ENCODE measurements at places on chromosomes 2 and 18.
A peak's percentile ranks its signal among the peaks of the same experiment; 100 is the strongest.

DNA sequence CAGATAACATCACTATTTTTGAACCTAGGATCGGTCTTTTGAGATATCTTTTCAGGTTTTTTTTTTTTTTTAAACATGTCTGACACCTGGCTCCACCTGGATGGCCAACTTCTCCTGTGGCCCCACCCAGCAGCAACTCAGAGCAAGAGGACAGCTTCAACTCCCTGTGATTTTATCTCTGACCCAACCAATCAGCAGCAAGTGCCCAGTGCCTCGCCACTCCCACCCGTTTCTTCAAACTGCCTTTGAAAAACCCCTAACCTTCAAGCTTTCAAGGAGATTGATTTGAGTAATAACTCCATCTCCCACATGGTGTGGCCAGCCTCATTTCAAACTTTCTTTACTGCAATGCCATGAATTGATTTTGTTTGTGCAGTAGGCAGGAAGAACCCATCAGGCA, 19.0 kb downstream of the MYO3B start:
- no peak overlapping the region for H3K4me3 ChIP-seq
- no peaks in the 10 kb centered on the region for H3K36me3 ChIP-seq
- H3K4me1 ChIP-seq, result no peaks in the 10 kb centered on the region
- H3K27ac ChIP-seq, result no peak overlapping the region
- peaks cover 8% of the 10 kb centered on the region for H3K27me3 ChIP-seq

GRCh38 chr2:191202881-191203397, 42.3 kb upstream of the MYO1B start:
- no peaks in the 10 kb centered on the region for H3K36me3 ChIP-seq
- DNase-seq, result no peak
- H3K27me3 ChIP-seq, result peaks cover 5% of the 10 kb centered on the region
- H3K27ac ChIP-seq, result no peak overlapping the region
- H3K4me1 ChIP-seq, result peaks cover 8% of the 10 kb centered on the region

- peak overlapping the region; percentile 87 for H3K27ac ChIP-seq
- peak overlapping the region; percentile 74 for H3K4me3 ChIP-seq
- H3K4me1 ChIP-seq, result peaks cover 31% of the 10 kb centered on the region
- DNase-seq, result peak; percentile 23
- no peaks in the 10 kb centered on the region for H3K36me3 ChIP-seq
These were observed 27.4 kb upstream of the CATIP start for GRCh38 chr2:218329027-218329825.

GRCh38 chr2:111983478-111984212, 71.4 kb upstream of the TMEM87B start:
- H3K4me3 ChIP-seq, result no peak overlapping the region
- no peak for DNase-seq
- peaks cover 5% of the 10 kb centered on the region for H3K27me3 ChIP-seq
- no peak overlapping the region for H3K27ac ChIP-seq

DNA sequence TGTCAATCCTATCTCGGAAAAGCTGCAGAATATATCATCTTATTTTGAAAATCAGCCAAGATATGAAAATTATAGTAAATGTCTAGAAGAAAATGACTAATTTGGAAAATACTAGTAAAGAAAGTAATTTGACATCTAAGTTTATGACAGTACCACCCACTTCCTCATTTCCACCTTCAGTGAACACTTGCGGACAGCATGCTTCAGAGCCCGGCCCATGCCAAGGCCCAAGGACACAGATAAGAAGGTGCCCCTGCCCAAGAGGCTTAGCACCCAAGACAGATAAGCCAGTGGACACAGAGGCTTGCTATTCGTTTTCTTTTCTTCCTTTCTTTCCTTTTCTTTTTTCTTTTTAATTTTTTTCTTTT, 4.8 kb upstream of the KCNG2 start:
- no peak overlapping the region for H3K27ac ChIP-seq
- H3K27me3 ChIP-seq, result peaks cover 37% of the 10 kb centered on the region
- H3K4me3 ChIP-seq, result no peak overlapping the region
- peaks cover 29% of the 10 kb centered on the region for H3K4me1 ChIP-seq
- peaks cover 4% of the 10 kb centered on the region for H3K36me3 ChIP-seq
- no peak for DNase-seq

DNA sequence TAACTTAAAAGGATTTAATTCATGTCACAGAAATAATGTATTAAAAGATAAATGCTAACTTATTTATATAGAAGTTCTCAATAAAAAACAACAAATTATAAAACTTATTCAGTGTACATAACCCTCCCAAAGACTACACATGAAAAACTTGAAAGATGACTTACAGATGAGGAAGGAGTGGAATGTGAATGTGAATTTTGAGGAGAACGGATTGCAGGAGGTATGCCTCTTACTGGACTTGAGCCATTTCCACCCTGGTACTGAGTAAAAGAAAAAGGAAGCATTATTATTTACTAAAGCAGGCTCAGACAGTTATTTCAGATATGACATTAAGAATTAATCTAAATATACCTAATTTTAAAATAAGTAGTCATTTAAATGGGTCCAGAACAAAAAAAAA, 104.4 kb downstream of the TLK1 start:
- H3K36me3 ChIP-seq, result peaks cover 36% of the 10 kb centered on the region
- no peak overlapping the region for H3K4me3 ChIP-seq
- no peak for DNase-seq

DNA sequence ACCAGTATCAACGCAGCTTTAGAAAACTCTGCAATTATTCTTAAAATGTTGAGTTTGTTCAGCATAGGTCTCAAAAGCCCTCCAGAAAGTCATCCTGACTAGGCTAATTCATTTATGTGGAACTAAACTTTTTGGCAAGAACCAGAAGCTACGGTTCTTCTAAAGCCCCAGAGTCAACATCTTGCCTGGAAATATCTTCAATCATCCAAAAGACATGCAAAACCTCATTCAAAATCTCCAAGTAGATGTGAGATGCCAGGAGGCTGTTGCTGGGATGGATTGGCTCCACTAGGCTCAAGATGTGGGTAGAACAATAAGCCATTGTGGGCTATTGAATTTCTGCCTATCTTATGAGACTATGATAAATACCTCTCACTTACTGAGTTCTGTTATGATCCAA, 2.1 kb upstream of the SCG2 start:
- H3K4me1 ChIP-seq, result no peaks in the 10 kb centered on the region
- peaks cover 9% of the 10 kb centered on the region for H3K27me3 ChIP-seq
- H3K4me3 ChIP-seq, result no peak overlapping the region
- no peaks in the 10 kb centered on the region for H3K36me3 ChIP-seq
- no peak for DNase-seq
- H3K27ac ChIP-seq, result no peak overlapping the region

GRCh38 chr2:229474125-229474524, 203.0 kb upstream of the PID1 start:
- no peak overlapping the region for H3K27ac ChIP-seq
- no peaks in the 10 kb centered on the region for H3K36me3 ChIP-seq
- DNase-seq, result no peak
- H3K27me3 ChIP-seq, result peaks cover 10% of the 10 kb centered on the region
- H3K4me1 ChIP-seq, result no peaks in the 10 kb centered on the region
- no peak overlapping the region for H3K4me3 ChIP-seq

DNA sequence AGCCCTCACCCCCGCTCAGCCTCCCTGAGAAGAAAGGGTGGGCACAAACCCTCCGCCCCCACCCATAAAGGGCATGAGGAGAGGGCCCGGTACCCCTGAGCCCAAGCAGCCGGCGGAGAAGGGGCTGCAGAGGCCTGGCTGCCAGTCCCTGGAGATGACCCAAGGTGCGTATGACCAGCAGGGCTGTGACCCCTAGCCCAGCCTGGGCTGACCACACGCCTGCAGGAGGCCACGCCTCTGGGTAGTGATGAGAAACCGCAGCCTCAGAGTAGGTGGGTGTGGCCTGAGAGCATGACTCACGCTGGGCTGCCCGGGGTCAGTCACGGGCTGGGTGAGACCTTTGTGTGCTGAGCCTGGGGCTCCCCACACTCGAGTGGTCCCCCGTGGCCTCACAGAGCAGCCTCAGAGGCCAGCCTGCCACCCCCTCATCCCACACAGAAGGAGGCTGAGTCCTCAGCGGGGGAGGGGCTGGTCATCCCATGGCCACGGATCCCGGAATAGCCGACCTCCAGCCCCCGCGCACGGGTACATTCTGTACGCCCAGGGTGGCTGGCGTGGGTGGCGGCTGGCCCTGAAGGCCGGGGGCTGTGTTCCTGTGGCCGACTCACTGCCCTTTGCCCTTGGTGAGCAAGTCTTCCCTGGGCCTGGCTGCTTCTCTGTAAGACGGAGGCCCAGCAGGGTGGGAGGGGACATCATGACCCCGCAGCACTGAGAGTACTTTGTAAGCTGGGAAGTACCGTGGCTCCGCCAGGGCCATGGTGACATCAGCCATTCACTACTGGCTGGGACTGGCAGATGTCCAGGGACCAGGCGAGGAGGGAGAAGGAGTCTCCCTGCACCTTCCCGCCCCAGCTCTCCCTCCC, 110.8 kb upstream of the OTOS start:
- no peak overlapping the region for H3K27ac ChIP-seq
- no peak for DNase-seq

GRCh38 chr2:134144081-134144596, 109.7 kb upstream of the MGAT5 start:
- peak overlapping the region; percentile 85 for H3K27ac ChIP-seq
- peaks cover 18% of the 10 kb centered on the region for H3K36me3 ChIP-seq
- peaks cover 63% of the 10 kb centered on the region for H3K4me1 ChIP-seq
- DNase-seq, result no peak
- no peak overlapping the region for H3K4me3 ChIP-seq

GRCh38 chr2:75563591-75563990, 2.9 kb upstream of the EVA1A start:
- peaks cover 9% of the 10 kb centered on the region for H3K4me1 ChIP-seq
- no peak overlapping the region for H3K4me3 ChIP-seq
- H3K27me3 ChIP-seq, result peaks cover 23% of the 10 kb centered on the region
- no peak overlapping the region for H3K27ac ChIP-seq
- H3K36me3 ChIP-seq, result no peaks in the 10 kb centered on the region

- H3K27ac ChIP-seq, result no peak overlapping the region
- peak overlapping the region; percentile 65 for H3K4me3 ChIP-seq
- peaks cover 1% of the 10 kb centered on the region for H3K27me3 ChIP-seq
- DNase-seq, result peak; percentile 20
- H3K36me3 ChIP-seq, result no peaks in the 10 kb centered on the region
- H3K4me1 ChIP-seq, result peaks cover 10% of the 10 kb centered on the region
These were observed 92.1 kb downstream of the TMEM18 start for GRCh38 chr2:584863-585823.

DNA sequence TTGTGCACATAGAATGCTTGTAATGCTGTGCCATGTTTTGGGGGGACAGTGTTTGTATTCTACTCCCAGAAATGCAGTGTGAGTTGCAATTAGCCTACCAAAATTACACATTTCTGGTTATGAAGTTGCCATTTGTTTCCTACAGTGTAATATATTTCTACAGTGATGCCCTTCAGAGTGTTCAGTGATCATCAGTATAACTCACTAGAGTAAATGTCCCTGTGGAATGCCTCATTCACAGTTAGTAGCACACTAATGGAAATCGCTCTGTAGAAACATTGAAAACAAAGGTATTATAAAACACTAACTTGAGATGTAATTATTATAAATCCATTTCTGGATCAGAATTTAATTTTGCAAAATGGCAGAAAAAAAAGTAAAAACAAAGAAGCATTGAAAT, 498.7 kb downstream of the PTPRM start:
- no peak for DNase-seq
- H3K27ac ChIP-seq, result no peak overlapping the region
- H3K36me3 ChIP-seq, result no peaks in the 10 kb centered on the region
- H3K4me3 ChIP-seq, result no peak overlapping the region
- H3K4me1 ChIP-seq, result no peaks in the 10 kb centered on the region

- peaks cover 4% of the 10 kb centered on the region for H3K4me1 ChIP-seq
- no peaks in the 10 kb centered on the region for H3K36me3 ChIP-seq
- H3K27me3 ChIP-seq, result peaks cover 20% of the 10 kb centered on the region
- DNase-seq, result no peak
These were observed 92.9 kb downstream of the DYSF start for GRCh38 chr2:71546275-71546638.

GRCh38 chr2:150588506-150588870, 101.0 kb upstream of the RND3 start:
- H3K36me3 ChIP-seq, result no peaks in the 10 kb centered on the region
- DNase-seq, result no peak
- H3K4me1 ChIP-seq, result no peaks in the 10 kb centered on the region
- no peaks in the 10 kb centered on the region for H3K27me3 ChIP-seq
- no peak overlapping the region for H3K4me3 ChIP-seq

GRCh38 chr2:46352621-46353020, 55.4 kb downstream of the EPAS1 start:
- no peaks in the 10 kb centered on the region for H3K36me3 ChIP-seq
- H3K27me3 ChIP-seq, result peaks cover 12% of the 10 kb centered on the region
- no peak overlapping the region for H3K27ac ChIP-seq

DNA sequence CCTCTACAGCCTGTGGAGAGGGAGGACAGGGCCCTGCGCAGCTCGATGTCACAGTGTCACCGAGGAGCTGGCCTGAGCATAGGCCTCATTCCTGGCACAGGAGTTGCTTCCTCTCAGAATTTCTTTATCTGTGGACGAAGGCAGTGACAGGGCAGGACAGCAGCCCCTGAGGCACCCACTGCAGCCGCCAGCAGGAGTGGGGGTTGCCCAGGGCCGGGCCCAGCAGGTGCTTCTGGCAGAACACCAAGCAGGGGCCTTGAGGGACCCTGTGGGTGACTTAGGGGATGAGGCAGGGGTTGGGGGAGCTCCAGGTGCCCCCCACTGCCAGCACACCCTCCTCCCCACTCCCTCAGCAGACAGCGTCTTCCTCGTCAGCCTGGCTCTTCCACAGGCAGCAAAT, 290.0 kb downstream of the PHLPP1 start:
- no peaks in the 10 kb centered on the region for H3K36me3 ChIP-seq
- H3K27me3 ChIP-seq, result peaks cover 2% of the 10 kb centered on the region
- H3K4me1 ChIP-seq, result no peaks in the 10 kb centered on the region
- DNase-seq, result no peak
- H3K4me3 ChIP-seq, result no peak overlapping the region

DNA sequence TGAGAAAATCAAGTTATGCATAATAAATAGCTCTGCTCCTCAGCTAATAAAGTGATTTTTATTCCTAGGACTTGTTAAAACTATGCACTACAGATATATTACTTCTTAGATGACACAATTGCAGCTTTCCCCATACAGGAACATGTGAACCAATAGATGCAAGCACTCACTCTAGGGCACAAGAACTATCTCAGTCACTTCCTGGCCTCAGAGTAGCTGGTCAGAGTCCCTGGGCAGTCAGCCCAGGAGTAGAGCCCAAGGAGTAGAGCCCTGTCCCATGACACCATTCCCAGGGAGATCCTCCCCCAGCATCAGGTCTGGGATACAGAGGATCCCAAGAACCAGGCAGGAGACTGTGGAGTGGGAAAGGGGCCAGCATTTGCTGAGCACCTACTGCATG, 2.7 kb downstream of the TNS1 start:
- H3K27me3 ChIP-seq, result peaks cover 18% of the 10 kb centered on the region
- DNase-seq, result no peak
- no peak overlapping the region for H3K27ac ChIP-seq

GRCh38 chr2:45778720-45779171, 127.3 kb downstream of the PRKCE start:
- H3K36me3 ChIP-seq, result no peaks in the 10 kb centered on the region
- DNase-seq, result peak; percentile 79
- no peak overlapping the region for H3K27ac ChIP-seq
- peaks cover 50% of the 10 kb centered on the region for H3K4me1 ChIP-seq
- no peaks in the 10 kb centered on the region for H3K27me3 ChIP-seq

Measured in memory B cell (primary cell).